ENCODE measurements at places on chromosomes 16 and 17. TPM values are rescaled to one million over a fixed set of nuclear protein-coding genes. Genes with fewer than 3 reads are reported as not detected.

CARD14 gene
- not detected for total RNA-seq

PRSS27 gene
- total RNA-seq, result 1.3 TPM

UNC45B gene
- not detected for total RNA-seq

SLC12A3 gene
- not detected for total RNA-seq

CDH1 gene
- total RNA-seq, result not detected

CNOT1 gene
- 136 TPM for total RNA-seq

DBF4B gene
- total RNA-seq, result 4.9 TPM

KRT14 gene
- 0.82 TPM for total RNA-seq

TAC4 gene
- not detected for total RNA-seq

NOG gene
- not detected for total RNA-seq

PPP1R27 gene
- total RNA-seq, result not detected

CAPN15 gene
- 43.9 TPM for total RNA-seq

GDPD3 gene
- 1.5 TPM for total RNA-seq

KCNJ18 gene
- total RNA-seq, result not detected

TMEM204 gene
- 5.0 TPM for total RNA-seq

GPR179 gene
- total RNA-seq, result under 0.01 TPM

PRSS33 gene
- total RNA-seq, result not detected

PLEKHM1 gene
- total RNA-seq, result 27.6 TPM

IGSF6 gene
- total RNA-seq, result not detected

MYL11 gene
- not detected for total RNA-seq
